Cerebellar cortex (tissue), 1 donor: ENCODE measurements at places on chromosomes 3 and 15.

DNA sequence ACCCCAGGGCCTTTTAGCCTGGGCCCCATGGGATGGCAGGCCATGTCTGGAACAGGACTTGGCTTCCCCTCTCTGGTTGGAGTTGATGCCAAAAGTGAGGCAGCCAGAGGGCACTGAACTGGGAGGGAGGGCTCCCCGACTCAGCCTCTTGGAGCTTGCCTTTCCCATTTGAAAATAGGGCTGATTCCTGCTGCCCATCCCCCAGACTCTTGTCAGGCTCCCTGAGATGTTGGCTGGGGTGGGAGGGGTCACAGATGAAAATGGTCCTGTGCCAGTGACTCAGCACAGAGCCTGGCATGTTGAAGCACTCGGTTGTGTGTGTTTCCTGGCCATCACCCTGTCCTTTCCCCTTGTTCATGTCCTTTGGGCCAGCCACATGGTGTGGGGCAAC, 6.6 kb downstream of the PPCDC start:
- no peak for DNase-seq

- no peak for DNase-seq
Observed at GRCh38 chr3:49518441-49518840, 35.8 kb upstream of the BSN start.

DNA sequence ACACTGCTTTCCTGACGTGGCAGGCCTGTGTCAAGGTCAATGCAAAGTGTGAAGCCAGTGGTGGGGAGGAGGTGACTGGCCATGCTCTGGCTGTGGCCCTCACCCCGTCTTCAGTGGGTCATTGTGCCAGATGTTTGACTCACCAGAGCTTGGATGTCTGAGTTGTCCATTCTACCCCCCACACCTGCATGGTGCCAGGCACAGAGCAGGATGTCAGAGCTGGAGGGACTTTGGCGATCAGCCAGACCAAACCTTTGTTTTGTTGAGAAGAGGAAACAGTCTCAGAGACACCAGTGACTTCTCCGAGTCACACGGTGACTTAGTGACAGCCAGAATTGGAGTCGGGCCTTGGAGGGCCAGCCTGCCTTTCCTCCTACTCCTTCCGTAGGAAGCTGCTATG, 49.5 kb downstream of the SMAD6 start:
- DNase-seq, result no peak

- no peak for DNase-seq
Observed at GRCh38 chr3:125141596-125142419, 70.7 kb downstream of the SLC12A8 start.

- no peak for DNase-seq
Observed at GRCh38 chr3:13540297-13540995, 8.5 kb upstream of the FBLN2 start.
